ENCODE measurements at places on chromosomes 16 and 17.

- no peak for DNase-seq
Measured at GRCh38 chr17:80365001-80365965, 49.7 kb upstream of the ENDOV start.

DNA sequence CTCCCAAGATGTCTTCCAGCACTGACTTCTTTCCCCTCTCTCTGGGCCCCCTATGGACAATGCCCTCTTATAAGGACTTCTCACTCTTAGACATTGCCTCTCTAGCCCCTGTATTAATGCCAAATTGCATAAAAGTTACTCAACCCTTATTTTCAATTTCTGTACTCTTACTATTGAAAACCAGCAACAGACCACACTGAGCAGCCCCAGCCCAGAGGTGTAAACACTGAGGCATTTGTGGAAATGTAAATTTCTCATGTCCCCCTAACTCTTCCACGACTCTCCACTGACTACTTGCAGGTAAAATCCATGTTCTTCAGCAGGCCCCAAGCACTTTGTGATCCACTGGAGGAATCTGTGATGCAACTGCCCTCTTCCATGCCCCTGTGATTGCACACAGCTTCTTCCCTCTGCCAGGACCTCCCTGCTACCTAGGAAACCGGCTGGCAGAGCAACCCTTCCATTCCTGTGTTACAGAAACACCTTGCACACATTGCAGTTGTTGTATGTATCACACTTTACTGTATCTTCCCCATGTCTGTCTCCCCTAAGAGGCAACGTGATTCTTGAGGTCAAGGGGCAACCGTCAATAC lies 4.4 kb downstream of the N4BP1 start:
- DNase-seq: no peak

GRCh38 chr17:27797390-27798091 lies 2.8 kb downstream of the NOS2 start:
- no peak for DNase-seq

DNA sequence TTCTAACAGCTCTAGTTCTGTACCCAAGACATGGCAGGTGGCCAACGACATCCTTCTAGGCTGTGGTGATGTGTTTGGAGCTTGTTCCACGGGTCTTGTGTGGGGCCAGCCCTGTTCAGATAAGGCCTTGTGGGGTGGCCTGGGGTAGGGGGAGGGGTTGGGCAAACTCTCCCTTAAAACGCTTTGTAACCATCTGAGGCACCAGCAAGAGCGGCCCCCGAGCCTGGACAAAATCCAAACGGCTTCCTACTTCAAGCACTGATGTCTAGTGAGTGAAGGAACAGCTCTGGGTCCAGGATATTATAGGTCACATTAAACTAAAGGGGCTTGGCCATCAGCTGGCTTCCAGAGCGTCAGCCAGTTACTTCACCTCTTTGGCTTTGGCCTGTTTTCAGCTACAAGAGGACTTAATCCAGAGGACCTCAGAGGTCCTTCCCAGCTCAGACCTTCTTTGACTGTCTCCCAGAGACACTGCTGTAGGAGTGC lies 11.9 kb downstream of the SERPINF1 start:
- DNase-seq: no peak

- no peak for DNase-seq
Measured at GRCh38 chr16:1614456-1615102, 2.4 kb downstream of the CRAMP1 start.

GRCh38 chr17:77151186-77151585 lies 10.4 kb downstream of the SEC14L1 start:
- DNase-seq: no peak

GRCh38 chr17:44178133-44178532 lies 7.6 kb downstream of the ASB16 start:
- no peak for DNase-seq

- no peak for DNase-seq
Measured at GRCh38 chr17:62867303-62867702, 59.2 kb upstream of the MARCHF10 start.

DNA sequence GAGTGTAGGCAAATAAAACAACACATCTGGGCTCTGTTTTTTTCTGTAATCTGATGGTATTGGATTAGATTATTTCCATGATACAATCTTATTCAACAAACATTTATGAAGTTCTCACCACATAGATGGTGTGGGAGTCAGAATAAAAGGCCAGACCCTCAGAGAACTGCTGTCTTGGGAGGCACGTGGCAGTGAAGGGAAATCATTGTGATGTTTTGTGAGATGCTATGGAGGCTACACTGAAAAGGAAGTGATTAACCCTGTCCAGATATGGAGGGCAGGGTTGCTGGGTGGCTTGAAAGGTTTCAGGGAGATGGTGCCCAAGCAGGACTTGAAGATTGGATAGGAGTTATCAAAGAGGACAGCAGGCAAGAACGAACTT lies 35.6 kb downstream of the DHRS7B start:
- no peak for DNase-seq

GRCh38 chr16:10984509-10984908 lies 40.1 kb downstream of the CLEC16A start:
- no peak for DNase-seq

GRCh38 chr16:85461022-85461813 lies 151.9 kb upstream of the GSE1 start:
- no peak for DNase-seq
